ENCODE measurements at places on chromosomes 1 and 21. TPM values are rescaled to one million over a fixed set of nuclear protein-coding genes. Genes with fewer than 3 reads are reported as not detected.
A peak's percentile ranks its signal among the peaks of the same experiment; 100 is the strongest.

GRCh38 chr1:29823561-29823960, 587.2 kb downstream of the PTPRU start:
- no peak overlapping the region for H3K27ac ChIP-seq
- no peak for DNase-seq
- no peaks in the 10 kb centered on the region for H3K4me1 ChIP-seq
- no peaks in the 10 kb centered on the region for H3K36me3 ChIP-seq
- H3K4me3 ChIP-seq = no peak overlapping the region
- H3K27me3 ChIP-seq = peaks cover 47% of the 10 kb centered on the region

GRCh38 chr1:89806616-89807015, 14.2 kb upstream of the LRRC8D start:
- no peak overlapping the region for H3K4me3 ChIP-seq
- H3K27me3 ChIP-seq = no peaks in the 10 kb centered on the region
- no peak overlapping the region for H3K27ac ChIP-seq
- H3K4me1 ChIP-seq = no peaks in the 10 kb centered on the region

Gene CLCA1
- not detected for total RNA-seq

Gene IGSF21
- total RNA-seq = not detected

DNA sequence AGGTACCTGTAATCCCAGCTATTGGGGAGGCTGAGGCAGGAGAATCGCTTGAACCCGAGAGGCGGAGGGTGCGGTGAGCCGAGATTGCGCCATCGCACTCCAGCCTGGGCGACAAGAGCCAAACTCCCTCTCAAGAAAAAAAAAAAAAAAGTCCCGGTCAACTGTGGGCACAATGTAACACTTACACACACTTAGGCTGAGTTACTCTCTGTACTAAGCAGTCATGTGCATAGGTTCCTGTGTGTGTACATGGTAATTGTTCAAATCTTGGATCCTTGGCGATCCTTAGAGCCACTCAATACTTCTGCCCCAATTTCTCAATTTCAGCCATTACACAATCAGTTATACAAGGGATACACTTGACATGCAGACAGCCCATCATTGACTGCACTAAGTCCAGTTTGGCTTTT, 11.6 kb downstream of the SDCCAG8 start:
- H3K27me3 ChIP-seq = no peaks in the 10 kb centered on the region
- no peak for DNase-seq
- H3K4me1 ChIP-seq = peaks cover 61% of the 10 kb centered on the region
- peak overlapping the region; percentile 91 for H3K27ac ChIP-seq

Gene SNIP1
- total RNA-seq = 15.1 TPM

DNA sequence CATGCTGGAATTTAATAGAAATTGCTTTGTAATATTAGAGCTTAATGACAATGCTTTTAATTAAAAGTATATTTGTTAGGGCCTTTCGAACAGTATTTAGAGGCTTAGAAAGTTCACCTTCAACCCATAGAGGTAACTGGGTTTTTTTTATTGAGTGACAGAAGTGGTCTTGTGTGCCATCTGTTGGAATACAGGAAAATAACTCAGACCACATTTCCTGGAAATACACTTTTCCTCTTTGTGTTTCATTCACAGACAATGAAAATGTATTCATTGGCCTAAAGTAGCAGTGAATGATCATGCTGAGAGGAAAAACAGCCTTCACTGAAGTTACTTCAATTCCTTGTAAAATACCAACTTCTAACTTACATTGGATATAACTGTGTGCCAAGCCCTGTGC, 83.6 kb upstream of the L1TD1 start:
- H3K4me3 ChIP-seq = no peak overlapping the region
- no peaks in the 10 kb centered on the region for H3K27me3 ChIP-seq
- no peaks in the 10 kb centered on the region for H3K36me3 ChIP-seq
- no peaks in the 10 kb centered on the region for H3K4me1 ChIP-seq

- no peak overlapping the region for H3K27ac ChIP-seq
- H3K4me1 ChIP-seq = no peaks in the 10 kb centered on the region
- peaks cover 19% of the 10 kb centered on the region for H3K36me3 ChIP-seq
These were observed 41.1 kb downstream of the SUCO start for GRCh38 chr1:172574080-172574479.

Gene KRTAP10-6
- total RNA-seq = not detected
